ENCODE measurements at places on chromosomes 4 and X.
A peak's percentile ranks its signal among the peaks of the same experiment; 100 is the strongest.

DNA sequence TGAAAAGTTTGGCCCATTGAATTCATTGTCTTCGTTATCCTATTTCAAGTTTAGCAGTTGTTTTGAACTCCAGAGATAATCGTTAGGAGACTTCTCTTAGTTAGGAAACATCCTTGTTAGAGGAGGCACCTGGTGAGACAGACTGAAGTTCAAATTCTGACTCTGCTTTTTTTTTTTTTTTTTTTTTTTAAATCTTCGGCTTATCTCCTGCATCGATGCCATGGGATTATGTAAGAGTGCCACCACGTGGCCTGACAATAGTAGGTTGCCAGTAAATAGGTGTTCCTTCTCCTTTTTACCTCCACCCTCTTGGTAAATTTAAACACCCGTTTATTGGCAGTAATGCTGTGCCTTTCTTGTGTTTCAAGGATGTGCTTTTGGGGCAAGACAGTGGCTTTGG, 149.3 kb downstream of the SOWAHB start:
- peak; percentile 28 for DNase-seq

DNA sequence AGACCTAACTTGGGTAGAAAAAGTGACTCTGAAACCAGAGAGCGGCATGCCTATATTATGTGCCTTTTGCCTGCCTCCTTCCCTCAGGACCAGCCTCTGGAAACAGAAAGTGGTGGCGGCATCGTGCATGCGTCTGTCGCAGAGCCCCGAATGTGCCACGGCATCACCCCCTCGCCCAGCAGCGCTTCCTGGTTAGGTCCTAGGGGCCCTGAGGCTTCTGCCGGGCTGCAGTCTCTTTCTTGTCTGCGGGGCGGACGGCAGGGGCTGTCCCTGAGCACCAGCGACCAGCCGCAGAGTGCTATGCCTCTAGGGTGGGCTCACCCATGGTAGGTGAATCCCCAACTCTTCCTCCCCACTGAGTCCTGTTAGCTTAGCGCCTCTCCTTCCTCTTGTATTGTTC, 68.7 kb downstream of the VSIG4 start:
- DNase-seq, result no peak

- DNase-seq, result no peak
These were observed 6.3 kb upstream of the ATP10D start for GRCh38 chr4:47478804-47479203.

- DNase-seq, result no peak
These were observed 74.6 kb downstream of the PABPC4L start for GRCh38 chr4:134126955-134127354.

DNA sequence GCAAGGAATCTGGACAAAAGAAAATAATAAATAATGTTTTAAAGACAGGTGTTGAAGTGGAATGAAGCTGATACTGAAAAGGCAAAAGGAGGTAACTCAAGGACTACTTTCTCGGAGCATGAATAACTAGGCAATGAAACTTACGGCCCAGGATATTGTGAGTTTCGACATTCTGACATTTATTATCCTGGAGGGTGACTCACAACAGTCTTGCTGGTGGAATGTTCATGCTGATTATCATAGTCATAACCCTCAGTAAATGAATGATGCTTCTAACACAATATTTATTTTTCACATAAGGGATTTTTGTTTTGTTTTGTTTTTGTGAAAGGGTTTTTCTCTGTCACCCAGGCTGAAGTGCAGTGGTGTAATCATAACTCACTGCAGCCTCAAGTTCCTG, 147.0 kb upstream of the HPGD start:
- no peak for DNase-seq

GRCh38 chr4:122978109-122978508, 55.7 kb upstream of the NUDT6 start:
- no peak for DNase-seq

GRCh38 chr4:145878501-145879435, 59.9 kb downstream of the ZNF827 start:
- DNase-seq, result no peak

DNA sequence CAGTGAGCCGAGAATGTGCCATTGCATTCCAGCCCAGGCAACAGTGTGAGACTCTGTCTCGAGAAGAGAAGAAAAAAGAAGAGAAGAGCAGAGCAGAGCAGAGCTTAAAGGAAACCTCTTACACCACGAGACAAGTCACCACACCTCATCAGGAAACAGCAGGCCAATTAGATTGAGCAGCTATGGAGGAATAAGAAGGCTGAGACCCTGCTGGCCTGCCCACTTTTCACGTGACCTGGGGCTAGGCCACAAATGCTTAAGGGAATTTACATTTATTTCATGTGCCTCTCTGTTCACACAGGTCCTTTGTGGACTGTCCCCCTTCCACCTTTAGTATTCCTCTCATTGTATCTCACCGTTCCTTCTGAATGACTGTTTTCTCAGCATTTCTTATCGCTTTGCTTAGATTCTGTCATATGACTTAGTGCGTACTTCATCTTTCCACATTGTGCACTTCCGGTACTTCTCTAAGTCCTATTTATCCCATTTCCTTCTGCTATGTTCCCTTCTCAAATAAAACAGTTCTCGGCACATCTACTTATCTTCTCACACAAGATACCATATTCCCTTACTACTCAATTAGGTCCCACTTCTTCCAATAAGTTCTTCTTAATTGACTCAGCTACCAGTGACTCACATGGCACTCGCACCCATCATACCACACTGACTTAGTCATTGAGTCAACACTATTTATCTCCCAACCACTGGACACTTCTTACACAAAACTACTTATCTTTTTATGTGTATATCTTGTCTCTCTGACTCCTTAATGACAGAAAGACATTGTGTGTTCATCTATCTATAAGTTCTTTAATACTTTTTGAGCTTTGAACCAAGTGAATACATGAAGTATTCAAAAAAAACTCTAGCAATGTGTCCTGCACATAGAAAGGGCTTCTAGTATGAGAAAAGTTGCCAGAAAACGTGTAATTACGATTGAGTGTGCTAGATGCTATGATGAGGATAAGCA, 11.0 kb downstream of the CUL4B start:
- no peak for DNase-seq

GRCh38 chrX:2609431-2610238, 81.5 kb upstream of the CD99 start:
- no peak for DNase-seq

- DNase-seq, result no peak
These were observed 28.3 kb downstream of the CHRNA9 start for GRCh38 chr4:40363382-40363920.

GRCh38 chr4:4411906-4412305, 25.0 kb downstream of the NSG1 start:
- no peak for DNase-seq

DNA sequence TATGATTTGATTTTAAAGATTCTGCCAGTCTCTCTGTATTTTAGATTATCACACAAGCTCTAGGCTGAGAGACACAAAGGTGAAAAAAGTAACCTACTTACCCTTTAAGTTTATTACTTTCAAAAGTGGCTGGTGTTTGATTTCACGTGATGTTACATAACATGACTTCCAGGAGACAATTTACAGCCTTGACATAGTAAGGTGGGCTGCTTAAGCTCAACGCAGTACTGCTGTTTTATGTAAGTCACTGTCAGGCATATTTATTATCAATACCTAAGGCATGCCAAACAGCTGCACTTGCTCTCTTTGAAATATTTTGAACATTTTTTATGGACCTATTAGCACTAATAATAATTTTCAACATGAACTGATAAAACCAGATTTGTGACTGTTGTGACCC, 451.5 kb upstream of the FAM241A start:
- DNase-seq, result no peak

GRCh38 chr4:112905728-112906127, 143.7 kb upstream of the ANK2 start:
- no peak for DNase-seq
